ENCODE measurements at places on chromosomes 16 and 17.
A peak's percentile ranks its signal among the peaks of the same experiment; 100 is the strongest.

DNA sequence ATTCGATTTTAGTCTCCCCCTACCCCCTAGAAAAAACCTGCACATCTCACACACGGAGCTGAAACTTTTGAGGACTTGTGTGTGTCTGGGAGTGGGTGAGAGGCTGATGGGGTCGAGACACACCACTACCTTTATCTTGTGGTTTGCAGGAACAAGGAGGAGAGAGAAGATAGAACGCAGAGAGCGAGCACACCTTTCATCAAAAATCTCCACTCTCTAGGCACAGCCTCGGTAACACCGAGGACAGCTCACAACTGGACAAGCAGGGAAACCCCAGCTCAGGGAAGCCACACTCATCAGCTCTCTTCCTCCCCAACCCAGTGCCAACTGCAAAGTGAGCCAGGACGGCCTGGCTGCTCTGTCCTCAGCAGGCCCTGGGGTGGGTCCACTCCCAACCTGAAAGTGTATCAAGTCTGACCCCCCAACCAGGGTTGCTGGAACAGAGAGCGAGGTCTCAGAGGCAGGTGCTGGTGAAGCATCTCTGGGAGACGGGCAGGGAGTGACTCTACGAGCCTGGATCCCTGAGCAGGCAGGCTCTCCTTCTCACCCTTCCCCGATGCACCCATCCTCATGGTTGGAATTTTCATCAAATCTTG, 5.2 kb upstream of the GHDC start:
- DNase-seq: no peak

GRCh38 chr16:70700101-70701020, 14.5 kb upstream of the MTSS2 start:
- no peak for DNase-seq

GRCh38 chr17:8961829-8962228, 3.7 kb downstream of the PIK3R5 start:
- no peak for DNase-seq

DNA sequence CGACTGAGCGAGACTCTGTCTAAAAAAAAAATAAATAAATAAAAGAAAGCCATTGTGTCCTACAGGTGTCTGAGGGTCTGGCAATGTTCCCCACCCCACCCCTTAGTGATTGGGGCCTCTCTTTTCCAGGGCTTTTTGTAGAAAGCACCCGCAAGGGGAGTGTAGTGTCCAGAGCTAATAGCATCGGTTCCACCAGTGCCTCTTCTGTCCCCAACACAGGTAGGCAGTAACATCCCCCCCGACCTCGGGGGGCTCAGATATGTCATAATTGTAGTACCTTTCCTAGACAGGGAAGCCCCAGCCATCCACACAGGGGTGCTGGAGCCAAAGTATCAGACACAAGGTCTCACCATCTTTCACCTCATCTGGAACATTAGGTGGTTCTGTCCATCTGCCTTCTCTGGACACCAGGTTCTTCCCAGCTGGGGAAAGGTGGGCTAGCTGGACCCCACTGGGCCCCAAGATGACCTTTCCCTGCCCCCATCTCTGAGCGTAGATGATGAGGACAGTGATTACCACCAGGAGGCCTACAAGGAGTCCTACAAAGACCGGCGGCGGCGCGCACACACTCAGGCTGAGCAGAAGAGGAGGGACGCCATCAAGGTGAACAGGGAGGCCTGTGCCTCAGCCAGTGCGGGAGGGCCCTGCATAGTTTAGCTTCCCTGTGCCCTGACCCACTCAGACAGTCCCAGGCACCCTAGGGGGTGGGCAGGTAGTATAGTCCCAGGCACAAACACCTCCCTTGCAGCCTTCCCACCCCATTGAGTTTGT, 1.6 kb downstream of the MLX start:
- no peak for DNase-seq

- no peak for DNase-seq
Measured at GRCh38 chr17:73029991-73030390, 62.5 kb downstream of the SLC39A11 start.

DNA sequence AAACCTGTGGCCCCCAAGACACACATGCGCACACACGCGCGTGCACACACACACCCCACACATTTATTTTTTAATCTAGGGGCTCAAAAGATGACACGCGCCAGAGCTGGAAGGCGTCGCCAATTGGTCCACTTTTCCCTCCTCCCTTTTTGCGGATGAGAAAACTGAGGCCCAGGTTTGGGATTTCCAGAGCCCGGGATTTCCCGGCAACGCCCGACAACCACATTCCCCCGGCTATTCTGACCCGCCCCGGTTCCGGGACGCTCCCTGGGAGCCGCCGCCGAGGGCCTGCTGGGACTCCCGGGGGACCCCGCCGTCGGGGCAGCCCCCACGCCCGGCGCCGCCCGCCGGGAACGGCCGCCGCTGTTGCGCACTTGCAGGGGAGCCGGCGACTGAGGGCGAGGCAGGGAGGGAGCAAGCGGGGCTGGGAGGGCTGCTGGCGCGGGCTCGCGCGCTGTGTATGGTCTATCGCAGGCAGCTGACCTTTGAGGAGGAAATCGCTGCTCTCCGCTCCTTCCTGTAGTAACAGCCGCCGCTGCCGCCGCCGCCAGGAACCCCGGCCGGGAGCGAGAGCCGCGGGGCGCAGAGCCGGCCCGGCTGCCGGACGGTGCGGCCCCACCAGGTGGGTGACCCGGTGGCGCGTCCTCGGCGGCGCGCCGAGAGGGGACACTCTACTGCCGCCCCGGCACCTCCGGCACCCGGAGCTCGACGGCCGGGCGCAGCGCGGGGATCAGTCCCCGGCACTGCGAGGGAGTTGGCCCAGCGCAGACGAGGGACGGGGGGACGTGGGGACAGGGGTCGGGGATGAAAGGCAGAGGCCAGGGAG, at the start of gene STAT5A:
TSS of gene STAT5A (plus strand) at position 522 of the 826 bp plus-strand sequence. CDS start 914 bp downstream, outside the sequence.
- peak; percentile 68 for DNase-seq

- no peak for DNase-seq
Measured at GRCh38 chr17:74249590-74250270, 24.3 kb upstream of the DNAI2 start.

- DNase-seq: no peak
Measured at GRCh38 chr17:77667478-77667877, 291.0 kb upstream of the TNRC6C start.

DNA sequence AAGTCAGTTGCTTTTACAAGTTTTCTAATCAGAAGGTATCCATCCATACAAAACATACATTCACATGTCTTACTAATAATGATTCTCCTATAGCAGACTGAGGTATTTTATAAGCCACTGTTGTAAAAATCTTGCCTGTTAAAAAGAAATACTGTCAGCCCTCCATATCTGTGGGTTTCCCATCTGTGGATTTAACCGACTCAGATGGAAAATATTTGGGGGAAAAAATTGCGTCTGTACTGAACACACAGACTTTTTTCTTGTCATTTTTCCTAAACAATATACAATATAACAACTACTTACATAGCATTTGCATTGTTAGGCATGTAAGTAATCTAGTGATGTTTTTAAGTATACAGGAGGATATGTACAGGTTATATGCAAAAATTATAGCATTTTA, 90.4 kb downstream of the PARN start:
- DNase-seq: no peak

GRCh38 chr16:1850981-1851380, 21.0 kb downstream of the MEIOB start:
- DNase-seq: no peak

- no peak for DNase-seq
Measured at GRCh38 chr16:28846933-28847273, 755 bp upstream of the TUFM start.

GRCh38 chr17:72466199-72466598, 345.4 kb downstream of the SOX9 start:
- DNase-seq: no peak

- no peak for DNase-seq
Measured at GRCh38 chr16:55555436-55555835, 11.0 kb upstream of the CAPNS2 start.

- no peak for DNase-seq
Measured at GRCh38 chr17:62702746-62703260, 75.3 kb downstream of the MRC2 start.

DNA sequence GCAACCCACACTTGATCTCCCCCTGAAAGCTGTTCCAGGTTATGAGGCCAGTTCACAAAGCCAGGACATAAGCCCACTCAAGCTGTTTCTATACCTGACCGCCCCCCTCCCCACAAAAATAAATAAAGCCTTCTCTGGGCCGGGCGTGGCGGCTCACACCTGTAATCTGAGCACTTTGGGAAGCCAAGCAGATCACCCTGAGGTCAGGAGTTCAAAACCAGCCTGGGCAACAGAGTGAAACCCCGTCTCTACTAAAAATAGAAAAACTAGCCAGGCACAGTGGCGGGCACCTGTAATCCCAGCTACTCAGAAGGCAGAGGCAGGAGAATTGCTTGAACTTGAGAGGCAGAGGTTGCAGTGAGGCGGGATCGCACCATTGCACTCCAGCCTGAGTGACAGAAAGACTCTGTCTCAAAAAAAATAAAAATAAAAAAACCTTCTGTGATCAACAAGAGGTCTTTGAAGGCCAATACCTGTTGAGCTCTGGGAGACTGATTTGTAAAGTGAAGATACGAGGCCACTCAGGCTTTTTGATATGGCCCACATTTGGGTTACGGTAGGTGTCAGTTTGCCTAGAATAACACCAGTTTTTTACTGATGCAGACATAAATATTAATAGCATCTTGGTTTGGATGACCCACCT, 2.2 kb downstream of the KDM8 start:
- DNase-seq: no peak

DNA sequence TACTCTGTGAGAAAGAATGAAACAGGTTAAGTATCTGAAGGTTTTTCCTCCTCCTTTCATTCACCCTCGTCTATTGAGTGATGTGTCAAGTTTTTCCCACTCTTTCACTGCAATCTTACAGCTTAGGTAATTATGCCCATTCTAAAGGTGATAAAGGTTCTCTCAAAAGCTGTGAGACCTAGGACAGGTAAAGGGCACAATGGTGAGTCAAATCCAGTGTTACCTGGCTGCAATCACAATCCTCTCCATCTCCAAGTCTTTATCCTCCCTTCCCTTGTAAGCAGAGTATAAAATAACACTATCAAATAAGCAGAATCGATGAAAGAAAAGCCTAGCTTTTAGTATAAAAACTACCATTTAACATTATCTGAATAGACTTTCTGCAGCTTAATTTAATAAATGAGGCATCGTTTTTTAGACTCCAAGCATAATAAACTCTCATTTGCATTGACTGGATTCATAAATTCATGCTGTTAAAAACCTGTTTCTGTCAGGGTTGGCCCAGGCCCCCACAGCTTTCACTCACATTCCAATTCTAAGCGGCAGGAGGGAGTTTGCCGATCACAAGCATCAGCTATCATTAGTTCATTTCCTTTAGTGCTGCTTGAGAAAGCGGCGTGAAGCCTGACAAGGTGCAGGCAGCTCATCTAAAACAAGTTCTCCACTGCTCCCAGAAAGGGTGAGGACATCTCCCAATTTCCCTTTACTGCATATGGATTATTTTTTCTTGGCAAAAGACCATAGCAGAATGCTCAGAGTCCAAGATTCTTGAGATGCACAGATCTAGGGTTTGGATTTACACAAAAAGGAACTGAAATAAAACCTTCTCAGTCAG, 67.8 kb downstream of the CDH8 start:
- DNase-seq: no peak

DNA sequence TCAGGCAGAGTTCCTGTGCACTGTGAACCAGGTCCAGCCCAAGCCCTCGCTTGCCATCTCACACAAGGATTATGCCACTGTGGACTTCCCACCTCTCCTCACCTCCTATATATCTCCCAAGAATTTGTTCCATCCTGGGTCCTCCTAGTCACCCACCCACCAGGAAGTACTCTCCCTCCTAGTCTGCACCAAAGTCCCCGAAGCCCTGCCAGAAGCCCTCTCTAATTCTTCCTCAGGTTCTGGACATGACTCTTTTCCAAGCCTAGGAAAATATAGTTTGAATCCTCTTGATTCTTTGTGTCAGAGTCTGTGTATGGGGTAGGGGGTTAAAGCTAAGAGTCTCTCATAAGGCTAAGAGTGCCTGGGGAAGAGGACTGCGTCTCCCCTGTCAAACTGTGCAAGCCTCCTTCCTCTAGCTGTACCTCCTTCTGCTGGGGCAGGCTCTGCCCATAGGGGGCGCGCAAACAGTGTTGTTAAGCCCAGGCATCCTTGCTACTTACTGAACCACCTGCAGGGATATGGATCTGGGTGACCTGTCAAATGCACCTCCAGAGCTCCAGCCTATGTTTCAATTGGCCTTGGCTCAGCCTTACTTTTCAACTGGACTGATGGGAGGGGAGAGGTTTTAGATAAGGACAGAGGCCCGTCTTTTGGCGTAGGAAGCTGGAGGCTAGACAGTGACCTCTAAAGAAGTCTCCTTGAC, 16.6 kb upstream of the DLX4 start:
- DNase-seq: peak; percentile 53

DNA sequence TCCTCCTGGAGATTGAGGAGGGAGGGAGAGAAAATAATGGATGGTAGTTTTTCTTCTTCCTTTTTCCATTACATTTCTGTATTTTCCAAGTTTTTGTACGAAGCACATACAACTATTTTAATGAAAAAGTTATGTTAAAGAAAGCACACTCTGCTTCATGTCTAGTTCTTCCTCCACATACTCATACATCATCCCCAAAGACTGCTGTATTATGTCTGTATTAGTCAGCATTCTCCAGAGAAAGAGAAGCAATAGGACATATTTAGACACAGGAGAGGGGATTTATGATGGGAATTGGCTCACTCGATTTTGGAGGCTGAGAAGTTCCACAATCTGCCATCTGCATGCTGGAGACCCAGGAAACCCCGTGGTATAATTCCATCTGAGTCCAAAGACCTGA, 10.1 kb upstream of the ACSM2A start:
- DNase-seq: no peak

DNA sequence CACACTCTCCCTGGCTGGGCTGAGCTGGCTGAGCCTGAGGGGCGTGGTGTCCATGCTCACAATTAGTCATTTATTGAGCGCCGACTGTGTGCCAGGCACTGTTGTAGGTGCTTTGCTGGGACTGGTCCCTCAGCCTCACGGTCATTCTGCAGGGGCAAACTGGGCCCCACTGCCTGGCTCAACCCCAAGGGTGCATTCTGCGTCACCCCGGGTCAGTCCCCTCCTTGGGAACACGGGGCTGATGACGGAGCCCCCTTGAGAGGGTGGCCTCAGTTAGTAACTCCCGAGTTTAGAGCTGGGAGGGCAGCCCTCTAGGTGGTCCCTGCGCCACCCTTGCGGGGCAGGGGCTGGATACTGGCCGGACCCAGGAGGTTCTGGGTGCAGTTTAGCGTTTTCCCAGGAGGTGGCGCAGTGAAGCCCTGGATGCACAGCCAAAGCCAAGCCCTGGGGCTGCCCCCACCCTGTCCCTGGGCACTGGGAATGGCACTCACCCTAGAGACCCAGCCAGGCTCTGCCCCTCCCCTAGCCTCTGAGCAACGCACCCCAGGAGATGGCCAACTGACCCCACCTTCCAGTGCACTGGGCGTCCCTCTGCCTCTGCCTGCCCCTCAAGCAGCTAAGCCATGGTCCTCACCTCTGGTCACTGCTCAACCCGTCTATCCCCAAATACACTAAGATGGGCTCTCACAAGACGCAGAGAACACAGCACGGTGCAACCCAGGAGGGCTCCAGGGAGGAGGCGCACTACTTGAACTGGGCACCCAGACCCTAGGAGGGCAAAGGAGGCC, 243.2 kb upstream of the GSE1 start:
- DNase-seq: peak; percentile 70

- DNase-seq: no peak
Measured at GRCh38 chr17:7732981-7733539, 15.5 kb downstream of the DNAH2 start.

GRCh38 chr17:50866950-50867362, 802 bp upstream of the TOB1 start:
- DNase-seq: peak; percentile 70

GRCh38 chr17:1077581-1077985, 80.7 kb downstream of the TIMM22 start:
- DNase-seq: no peak

All from memory B cell (primary cell).